ENCODE measurements at places on chromosomes 2 and 18. TPM values are rescaled to one million over a fixed set of nuclear protein-coding genes. Genes with fewer than 3 reads are reported as not detected.

ZSWIM2 gene
- not detected for total RNA-seq

ACTG2 gene
- total RNA-seq = 0.16 TPM

C2orf66 gene
- 0.09 TPM for total RNA-seq

BOD1L2 gene
- not detected for total RNA-seq

COL3A1 gene
- 0.27 TPM for total RNA-seq

SOX11 gene
- total RNA-seq = not detected

GKN2 gene
- total RNA-seq = 3.5 TPM

IL1R2 gene
- 0.73 TPM for total RNA-seq

UGT1A6 gene
- 0.81 TPM for total RNA-seq

IL36G gene
- 0.10 TPM for total RNA-seq

PDCD1 gene
- not detected for total RNA-seq

DYSF gene
- 0.81 TPM for total RNA-seq

Measured in A549 treated with CpdA at 1 μM for 4 hours (cell line).